ENCODE measurements at places on chromosomes 12 and 14.

- no peak for DNase-seq
Measured at GRCh38 chr14:61803755-61804154, 41.5 kb downstream of the SNAPC1 start.

GRCh38 chr12:51335931-51336330 lies 10.5 kb downstream of the CELA1 start:
- no peak for DNase-seq

DNA sequence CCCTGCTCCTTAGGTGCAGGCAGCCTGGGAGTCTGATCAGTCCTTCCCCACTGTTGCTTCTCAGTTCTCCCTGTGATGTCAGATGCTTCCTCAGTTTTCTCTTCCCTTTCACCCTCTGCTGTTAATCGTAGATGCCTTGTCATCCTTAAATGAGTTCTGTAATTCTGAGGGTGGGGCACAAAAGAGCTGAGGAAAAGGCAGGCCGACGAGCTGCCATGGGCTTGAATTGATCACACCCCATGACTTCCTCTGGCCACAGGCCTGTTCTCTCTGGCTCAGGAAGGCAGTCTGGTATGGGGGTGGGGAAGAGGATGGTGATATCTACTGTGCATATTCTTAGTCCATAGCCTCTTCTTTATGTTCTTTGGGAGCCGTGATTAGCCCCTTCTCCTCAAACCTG lies 5.2 kb upstream of the AP1G2 start:
- DNase-seq: peak; percentile 39

DNA sequence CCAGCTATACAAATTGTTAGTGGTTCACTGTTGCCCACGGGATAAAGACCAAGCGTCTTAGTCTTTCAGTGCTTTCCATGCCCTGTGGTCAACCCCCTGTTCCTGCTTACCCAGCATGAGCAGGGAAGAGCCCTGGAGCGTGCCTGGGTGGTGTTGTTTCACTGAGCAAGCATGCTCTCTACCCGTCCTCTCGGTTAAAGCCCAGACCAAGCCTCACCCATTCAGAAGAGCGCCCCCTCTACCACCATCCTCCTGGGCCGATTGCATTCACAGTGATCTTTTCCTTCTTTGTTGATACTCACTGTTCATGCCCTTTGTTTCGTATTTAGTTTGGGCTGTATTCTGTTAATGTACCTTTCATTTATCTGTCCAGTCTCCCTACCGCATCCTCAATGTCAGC lies 25.1 kb downstream of the DYRK4 start:
- no peak for DNase-seq

- DNase-seq: no peak
Measured at GRCh38 chr14:73272393-73272792, 35.1 kb downstream of the PAPLN start.

- no peak for DNase-seq
Measured at GRCh38 chr14:104676130-104676693, 13.2 kb upstream of the INF2 start.

- DNase-seq: no peak
Measured at GRCh38 chr12:52358575-52359350, 8.5 kb downstream of the KRT85 start.

- DNase-seq: no peak
Measured at GRCh38 chr14:96582995-96583394, 80.8 kb downstream of the PAPOLA start.

GRCh38 chr14:100826391-100827100 lies 628 bp downstream of the MEG3 start:
- DNase-seq: no peak

GRCh38 chr12:4557586-4557985 lies 4.4 kb upstream of the DYRK4 start:
- no peak for DNase-seq

- DNase-seq: no peak
Measured at GRCh38 chr12:53453953-53454640, 2.2 kb downstream of the PCBP2 start.

DNA sequence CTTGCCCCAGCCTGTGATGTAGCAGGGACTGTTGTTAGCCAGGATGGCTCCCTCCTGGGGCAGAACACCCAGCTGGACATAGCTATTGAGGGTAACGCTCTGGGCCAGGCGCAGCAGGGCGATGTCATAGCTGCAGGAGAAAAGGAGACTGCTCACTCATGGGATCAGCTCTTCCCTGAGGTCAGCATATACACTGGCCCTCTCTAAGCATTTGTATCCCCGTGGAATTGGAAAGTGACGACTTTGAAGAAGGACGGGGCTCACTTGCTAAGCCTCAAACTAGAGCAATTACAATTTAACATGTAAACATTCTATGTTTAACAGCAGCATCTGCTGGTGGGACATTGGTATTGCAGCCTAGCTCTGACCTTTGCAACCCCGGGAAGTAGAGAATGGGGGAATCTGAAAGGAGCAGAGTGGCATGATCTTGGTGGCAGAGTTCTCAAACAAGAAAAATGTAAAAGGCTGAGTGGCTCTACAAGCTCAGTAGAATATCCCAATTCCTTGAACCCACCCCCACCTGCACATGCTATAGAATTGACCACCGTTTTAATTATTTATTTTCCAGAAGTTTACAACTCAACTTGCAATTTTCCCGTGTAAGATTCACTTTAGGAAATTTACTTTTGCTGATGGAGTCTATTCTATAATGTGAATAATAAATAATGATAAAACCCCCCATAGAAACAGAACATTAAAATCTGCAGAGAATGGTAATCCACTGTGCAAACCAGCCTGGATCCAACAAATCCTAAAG lies 5.0 kb downstream of the CELA1 start:
- peak; percentile 85 for DNase-seq

DNA sequence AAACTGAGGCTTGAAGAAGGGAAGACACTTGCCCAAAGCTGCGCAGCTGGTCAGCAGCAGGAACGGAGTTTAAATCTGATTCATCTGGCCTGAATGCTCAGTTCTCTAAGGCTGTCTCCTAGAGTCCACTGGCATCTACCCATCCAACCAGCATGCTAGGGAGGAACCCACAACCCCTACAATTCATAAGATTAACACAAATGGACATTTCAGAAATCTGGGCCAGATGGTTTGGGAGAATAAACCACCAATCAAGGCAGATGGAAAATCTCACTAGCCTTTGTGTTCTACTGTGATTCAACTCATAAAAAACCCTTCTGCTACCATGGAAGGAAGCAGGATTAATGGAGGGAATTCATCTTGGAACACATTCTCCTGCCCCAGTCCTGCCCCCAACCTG lies 67.8 kb downstream of the WSCD2 start:
- no peak for DNase-seq

DNA sequence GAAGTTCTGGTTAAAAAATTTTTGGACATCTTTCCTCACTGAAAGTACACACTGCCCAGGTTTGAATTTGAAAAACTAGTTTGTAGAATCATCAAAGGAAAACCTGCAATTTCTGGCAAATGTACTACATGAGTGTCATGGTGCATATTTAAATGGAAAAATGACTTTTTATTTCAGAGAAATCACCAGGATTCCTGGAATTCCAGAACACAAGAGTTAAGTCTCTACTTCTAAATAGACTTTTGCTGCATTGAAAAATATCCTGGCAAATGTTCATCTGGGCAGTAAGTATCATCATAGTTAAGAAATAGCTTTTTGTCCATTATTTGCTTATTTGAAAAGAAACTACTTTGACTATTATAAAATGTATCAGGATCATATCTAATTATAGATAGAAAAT lies 275.1 kb downstream of the PRKD1 start:
- DNase-seq: no peak

GRCh38 chr12:85765453-85765869 lies 70.7 kb downstream of the RASSF9 start:
- DNase-seq: no peak

DNA sequence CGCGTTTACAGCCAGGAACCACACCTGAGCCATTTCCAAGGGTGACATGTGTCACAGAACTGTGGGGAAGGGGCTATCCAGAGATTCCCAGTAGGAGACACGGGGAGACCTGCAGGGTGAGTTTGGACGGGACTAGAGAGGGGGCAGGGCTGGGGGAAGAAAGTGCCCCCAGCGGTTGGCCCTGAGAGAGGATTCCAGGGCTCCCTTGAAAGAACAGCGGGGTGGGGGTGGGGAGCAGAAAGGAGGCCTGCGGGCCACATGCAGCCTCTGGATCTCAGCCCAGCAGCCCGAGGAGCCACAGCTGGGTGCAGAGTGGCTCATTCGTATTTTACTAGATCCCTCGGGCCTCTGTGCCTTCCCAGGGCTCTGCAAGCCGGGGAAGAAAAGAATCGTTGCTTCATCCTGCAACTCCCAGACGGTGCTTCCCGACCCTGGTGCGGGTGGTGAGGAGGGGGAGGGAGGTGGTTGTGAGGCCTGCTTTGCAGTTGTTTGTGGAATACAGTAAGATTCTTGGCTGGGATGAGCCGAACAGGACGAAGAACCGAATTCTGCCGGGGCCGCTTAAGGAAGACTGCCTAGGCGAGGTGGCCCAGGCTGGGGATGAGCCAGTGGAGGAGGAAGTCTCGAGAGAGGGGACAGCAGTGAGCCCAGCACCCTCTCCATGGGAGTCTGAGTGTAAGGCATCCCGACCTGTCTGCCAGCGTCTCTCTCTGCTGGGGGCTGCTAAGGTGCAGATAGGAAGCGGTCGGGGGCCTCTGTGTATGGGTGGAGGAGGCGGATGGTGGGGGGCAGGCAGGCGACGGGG lies 36.1 kb upstream of the ANKRD9 start:
- DNase-seq: no peak

DNA sequence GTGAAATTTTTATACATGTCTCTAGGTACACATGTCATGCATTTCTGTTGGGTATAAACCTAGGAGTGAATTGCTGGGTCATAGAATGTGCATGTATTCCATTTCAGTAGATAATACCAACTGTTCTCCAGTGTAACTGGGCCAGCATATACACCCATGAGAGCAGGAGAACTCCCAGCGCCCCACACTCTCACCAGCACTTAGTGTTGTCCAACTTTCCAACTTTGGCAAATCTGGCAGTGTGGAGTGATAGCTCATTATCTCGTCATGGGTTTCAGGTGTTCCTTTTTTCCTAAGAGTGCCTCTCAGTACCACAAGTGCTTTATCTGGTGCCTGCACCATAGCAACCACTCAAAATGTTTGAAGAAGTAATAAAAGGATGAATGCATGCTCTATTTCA lies 40.1 kb downstream of the NGB start:
- no peak for DNase-seq

DNA sequence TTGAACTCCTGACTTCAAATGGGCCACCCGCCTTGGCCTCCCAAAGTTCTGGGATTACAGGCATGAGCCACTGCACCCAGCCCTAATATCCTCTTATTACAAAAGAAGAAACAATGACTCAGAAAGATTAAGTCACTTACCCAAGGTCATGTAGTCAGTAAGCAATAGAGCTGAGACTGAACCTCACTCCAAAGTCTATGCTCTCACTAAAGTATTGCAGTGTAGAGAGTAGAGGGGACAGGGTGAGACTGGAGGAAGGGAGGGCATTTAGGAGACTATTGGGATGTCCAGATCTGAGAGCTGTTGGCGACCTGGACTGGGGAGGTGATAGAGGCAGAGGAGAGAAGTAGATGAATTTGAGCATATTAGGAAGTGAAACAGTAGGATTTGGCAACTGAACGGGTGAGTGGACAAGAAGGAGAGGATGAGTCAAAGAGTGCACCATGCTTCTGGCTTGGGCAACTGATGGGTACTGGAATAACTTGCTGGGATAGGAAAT lies 11.8 kb downstream of the P2RX7 start:
- peak; percentile 11 for DNase-seq

GRCh38 chr12:73599268-73599667 lies 938.4 kb upstream of the ATXN7L3B start:
- no peak for DNase-seq

GRCh38 chr14:29857551-29857950 lies 70.1 kb downstream of the PRKD1 start:
- DNase-seq: no peak

- DNase-seq: no peak
Measured at GRCh38 chr12:123263196-123263817, 8.3 kb downstream of the CDK2AP1 start.

DNA sequence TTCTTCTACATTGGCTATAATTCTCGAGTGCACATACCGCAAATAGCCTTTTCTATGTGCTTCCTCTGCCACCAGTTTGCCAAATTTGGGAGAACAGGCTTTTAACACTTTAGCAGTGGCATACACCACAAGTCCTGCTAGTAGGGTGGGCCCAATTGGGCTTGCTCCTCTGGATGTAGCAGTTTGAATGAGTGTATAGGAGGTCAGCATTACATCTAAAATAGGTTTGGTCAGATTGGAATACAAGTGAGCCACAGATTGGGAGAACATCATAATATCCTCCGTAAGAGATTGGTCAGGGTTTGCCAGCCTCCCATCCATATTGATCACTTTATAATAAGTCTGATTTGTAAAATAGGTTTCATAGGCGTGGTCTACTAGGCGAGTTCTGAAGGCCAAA lies 902 bp downstream of the ABCD2 start:
- DNase-seq: peak; percentile 24

- DNase-seq: no peak
Measured at GRCh38 chr12:107431942-107432341, 253.7 kb upstream of the PWP1 start.

GRCh38 chr12:81461163-81461562 lies 298.0 kb downstream of the PPFIA2 start:
- DNase-seq: no peak

GRCh38 chr14:59455411-59455810 lies 9.8 kb downstream of the GPR135 start:
- no peak for DNase-seq

GRCh38 chr12:3152892-3153291 lies 75.7 kb downstream of the TSPAN9 start:
- DNase-seq: no peak

- no peak for DNase-seq
Measured at GRCh38 chr12:97760601-97761000, 298.0 kb downstream of the RMST start.

GRCh38 chr12:109715310-109716091 lies 1.9 kb downstream of the FAM222A start:
- peak; percentile 48 for DNase-seq

DNA sequence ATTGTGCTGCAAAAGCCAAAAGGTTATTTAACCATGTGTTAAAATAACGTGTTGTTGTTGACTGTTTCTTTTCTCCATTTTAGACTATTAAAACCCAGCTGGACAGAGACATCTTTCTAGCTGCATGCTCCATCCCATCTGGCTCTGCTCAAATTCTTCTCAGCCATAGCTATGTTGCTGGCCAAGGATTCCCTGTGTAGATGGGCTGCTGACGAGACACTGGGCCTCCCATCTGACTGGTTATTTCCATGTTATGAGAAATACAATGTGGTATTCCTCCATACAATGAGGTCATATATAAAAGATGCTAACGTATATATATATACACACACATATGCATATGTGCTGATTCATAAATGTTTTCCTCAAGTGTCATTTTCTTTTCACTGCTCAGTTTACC lies 30.1 kb downstream of the MED13L start:
- no peak for DNase-seq

Measured in CD4-positive, alpha-beta T cell treated with Interleukin-4 for 1 hour (primary cell).